ENCODE measurements at places on chromosomes 12 and 14.

GRCh38 chr12:100801320-100801719 lies 6.7 kb downstream of the ANO4 start:
- DNase-seq, result no peak

GRCh38 chr12:62843716-62844115 lies 91.2 kb downstream of the PPM1H start:
- DNase-seq, result no peak

DNA sequence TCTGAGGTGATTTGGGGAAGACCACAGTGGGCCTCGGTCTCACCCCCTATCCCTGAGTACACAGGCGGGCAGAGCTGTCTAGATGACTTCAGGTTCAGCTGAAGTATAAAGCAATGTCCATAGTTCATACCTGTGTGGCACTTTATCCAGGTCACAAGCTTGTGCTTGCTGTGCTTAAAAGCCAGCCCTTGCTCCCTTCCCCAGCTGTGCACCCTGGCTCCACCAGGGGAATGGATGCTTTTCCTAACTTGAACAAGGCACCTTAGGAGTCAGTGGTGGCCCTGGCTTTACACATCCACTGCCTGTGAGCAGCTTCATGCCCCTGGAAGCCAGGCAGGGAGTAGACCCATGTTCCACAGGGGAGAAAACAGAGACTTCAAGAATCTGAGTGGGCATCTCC lies 5.5 kb downstream of the CARMIL3 start:
- DNase-seq, result no peak

DNA sequence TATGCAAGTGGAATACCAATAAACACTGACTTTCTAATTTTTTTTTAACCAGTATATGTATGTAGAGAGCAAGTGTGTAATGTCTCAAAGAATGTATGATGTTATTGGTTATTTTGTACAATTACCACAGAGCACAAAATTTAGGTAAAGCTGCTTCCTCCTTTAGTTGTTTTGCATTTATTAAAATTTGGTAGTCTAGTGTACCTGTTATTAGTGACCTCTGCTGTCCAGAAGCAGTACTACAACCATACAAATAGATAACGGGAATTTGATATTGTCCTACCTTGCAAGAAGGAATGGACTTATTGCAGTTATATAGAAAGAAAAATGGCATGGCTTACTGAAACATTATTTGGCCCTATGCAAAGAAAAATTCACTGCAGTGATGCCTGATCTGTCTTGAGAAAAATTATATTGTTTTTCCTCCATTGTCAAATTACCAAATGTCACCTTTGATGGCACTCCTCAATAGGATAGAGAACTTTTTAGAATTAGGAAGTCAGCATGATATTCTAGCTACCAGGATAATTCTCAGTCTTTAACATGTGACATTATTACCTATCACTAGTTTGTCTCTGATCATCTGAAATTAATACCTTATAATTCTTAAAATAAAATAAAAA lies 153.9 kb upstream of the RMST start:
- peak; percentile 55 for DNase-seq

GRCh38 chr14:67396381-67396970 lies 15.5 kb downstream of the PLEK2 start:
- DNase-seq, result no peak

DNA sequence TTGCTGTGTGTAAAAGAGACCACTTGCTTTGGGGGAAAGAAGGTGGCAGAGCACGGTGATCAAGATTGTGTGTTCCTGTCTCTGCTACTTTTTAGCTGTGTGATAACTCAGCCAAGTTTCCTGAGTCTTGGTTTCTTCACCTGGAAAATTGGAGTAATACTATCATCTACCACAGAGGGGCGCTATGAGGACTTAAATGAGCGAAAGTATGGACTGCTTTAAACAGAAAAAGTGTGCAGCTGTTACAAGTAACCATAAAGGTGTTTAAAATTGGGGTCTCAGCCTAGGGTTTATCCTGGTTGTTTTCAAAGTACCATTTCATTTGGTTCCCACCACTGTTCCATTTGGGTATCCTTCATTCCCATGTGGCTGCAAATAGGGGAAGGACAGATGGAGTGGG lies 65.9 kb upstream of the WSCD2 start:
- peak; percentile 10 for DNase-seq

- no peak for DNase-seq
Observed at GRCh38 chr12:102797528-102797927, 119.5 kb downstream of the PAH start.

DNA sequence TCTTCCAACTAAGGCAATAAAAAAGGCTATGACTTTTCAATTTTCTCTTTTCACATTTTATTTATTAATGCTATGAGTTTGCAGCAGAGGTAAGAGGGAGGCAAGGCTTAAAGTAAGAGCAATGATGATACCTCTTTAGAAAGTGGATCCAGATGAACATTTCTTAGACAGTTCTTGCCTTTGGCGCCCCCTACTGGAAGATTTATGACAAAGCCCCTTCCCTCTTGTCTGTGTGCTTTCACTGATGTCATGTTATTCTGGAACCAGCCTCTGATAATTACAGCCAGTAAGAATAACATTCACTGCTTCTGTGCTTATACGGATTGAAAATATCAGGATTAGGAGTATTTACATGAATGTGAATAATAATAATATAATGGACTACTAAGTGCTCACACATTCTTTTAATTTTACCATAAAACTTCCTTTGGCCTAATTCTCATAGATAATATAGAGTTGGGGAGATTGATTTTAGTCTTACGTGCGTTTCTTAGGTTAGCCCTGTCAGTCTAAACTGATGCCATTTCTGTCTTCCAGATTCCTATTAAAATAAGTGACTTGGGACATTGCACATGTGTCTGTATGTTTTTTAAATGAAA lies 1929.9 kb upstream of the SEL1L start:
- DNase-seq, result peak; percentile 48

DNA sequence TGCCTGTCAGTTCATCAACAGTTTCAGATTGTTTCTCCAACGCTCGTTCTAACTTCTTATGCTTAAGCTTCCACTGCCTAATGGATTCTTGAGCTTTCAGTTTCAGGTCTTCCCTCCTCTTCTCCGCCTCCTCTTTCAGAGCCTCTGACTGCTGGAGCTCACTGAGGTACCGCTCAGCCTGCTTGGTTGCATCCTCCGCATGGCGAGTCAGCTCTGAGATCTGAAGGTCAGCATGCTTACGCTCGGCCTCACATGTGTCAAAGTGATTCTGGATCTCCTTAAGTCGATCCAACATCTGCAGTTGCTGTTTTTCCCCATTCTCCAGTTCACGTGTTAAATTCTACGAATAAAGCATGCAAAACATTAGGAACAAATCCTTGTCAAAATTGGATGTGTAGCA lies 148.8 kb downstream of the CEP128 start:
- DNase-seq, result no peak

- no peak for DNase-seq
Observed at GRCh38 chr14:70515811-70516210, 19.0 kb downstream of the ADAM20 start.

DNA sequence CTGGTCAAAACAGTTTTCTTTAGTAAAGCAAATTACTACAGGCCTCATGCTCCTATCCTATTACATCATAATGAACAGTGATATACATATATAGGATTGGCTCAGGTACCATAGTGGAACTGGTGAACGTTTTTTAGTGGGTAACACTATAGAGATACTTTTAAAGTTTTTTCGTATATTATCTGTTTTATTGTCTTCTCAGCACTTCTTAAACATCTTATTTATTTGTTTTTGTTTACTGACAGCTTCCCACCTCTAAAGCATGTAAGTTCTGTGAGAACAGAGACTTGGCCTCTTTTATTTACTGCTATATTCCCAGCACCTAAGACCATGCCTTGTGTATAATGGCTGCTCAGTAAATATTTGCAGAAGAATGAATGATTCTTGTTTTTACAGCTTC lies 81.1 kb upstream of the PSMA6 start:
- no peak for DNase-seq

GRCh38 chr14:94022532-94023411 lies 3.4 kb upstream of the OTUB2 start:
- peak; percentile 47 for DNase-seq

DNA sequence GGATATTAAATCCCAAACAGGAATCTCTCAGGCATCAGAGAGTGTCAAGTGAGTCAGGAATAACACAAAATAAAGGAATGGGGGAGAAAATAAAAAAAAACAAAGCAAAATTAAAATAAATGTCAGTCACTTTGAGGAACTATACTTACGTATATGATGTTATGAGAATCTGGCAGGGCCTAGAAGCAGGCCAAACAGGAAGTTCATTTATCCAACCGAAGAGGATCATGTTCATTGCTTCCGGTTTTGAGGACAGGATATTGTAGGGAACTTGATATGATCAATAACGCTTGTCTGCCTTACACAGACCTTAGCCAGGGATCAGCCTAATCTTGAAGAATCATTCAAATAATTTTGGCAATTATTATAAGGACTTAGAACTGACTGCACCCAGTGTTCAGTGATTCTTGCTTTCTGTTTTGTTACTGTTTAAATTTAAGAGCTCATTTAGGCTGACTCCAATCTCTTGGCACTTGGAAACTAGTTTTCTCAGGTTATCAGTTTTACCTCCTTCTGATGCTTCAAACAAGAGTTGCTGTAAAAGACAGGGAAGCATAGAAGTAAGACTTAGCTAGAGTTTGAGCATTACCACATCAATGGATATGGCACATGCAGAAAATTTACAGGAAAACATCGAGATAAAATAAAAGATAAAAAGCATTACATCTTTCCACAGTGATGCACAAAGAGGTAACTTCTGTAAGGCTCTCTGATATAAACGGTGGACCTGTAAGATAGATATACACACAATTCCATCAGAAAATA lies 53.4 kb downstream of the ZFC3H1 start:
- DNase-seq, result peak; percentile 32

DNA sequence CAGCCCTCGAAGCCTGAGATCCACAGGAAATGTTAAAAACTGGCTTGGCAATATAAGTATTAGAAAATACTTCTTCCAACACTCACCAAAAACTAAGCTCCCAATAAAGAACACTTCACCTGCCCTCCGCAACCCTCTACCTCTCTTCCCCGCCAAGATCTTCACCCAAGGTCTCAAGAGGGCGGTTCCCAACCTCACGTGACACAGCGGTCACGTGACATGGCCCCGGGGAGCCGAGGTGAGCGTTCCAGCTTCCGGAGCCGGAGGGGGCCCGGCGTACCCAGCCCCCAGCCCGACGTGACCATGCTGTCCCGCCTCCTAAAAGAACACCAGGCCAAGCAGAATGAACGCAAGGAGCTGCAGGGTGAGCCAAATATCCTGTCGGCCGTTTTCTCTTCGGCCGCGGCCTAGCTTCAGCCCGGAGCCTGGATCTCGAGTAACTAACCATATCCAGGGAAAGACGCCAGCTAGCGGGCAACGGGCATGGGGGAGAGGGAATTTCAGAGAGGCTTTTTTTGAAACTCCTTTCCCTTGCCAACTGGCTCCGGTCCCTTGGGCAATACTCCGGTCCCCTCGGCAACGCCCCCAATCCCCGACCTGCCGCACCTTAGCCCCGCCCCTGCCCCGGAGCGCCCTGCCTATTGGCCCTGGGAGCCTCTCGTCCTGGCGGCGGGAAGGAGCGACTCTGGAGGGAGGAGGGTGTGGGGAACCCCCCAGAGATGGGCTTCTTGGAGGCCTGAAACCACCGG lies at the start of gene BLOC1S1:
Gene BLOC1S1 (plus strand): TSS at position 214 of the 749 bp plus-strand sequence. CDS start 6 bp downstream, at position 220.
- peak; percentile 81 for DNase-seq

GRCh38 chr14:54489318-54489683 lies 521 bp upstream of the GMFB start:
- DNase-seq, result no peak

- no peak for DNase-seq
Observed at GRCh38 chr12:115755725-115756085, 521.8 kb downstream of the MED13L start.

GRCh38 chr12:85253853-85254252 lies 26.2 kb upstream of the ALX1 start:
- DNase-seq, result no peak

- no peak for DNase-seq
Observed at GRCh38 chr14:76775695-76776427, 14.6 kb downstream of the VASH1 start.

DNA sequence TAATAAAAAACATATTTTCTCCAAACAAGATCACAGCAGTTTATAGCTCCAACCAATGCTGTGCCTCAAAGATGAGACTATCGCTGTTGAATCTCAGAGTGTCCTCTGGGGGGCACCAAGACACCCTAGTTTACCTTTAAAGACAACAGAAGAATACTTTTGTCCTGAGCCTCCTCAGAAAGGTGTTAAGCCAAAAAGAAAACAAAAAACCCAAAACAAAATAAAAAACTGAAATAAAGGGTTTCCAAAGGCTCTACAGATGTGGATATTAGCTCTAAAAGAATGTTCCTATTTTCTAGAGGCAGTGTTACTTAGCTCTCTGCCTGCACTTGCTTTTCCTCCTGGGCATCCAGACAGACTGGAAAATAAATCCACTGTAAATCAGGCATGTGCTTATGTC lies 86.9 kb upstream of the TTC7B start:
- DNase-seq, result peak; percentile 68

- peak; percentile 83 for DNase-seq
Observed at GRCh38 chr12:45989721-45990467, 480 bp downstream of the SCAF11 start.

GRCh38 chr12:62792236-62792870 lies 142.6 kb downstream of the PPM1H start:
- no peak for DNase-seq

- no peak for DNase-seq
Observed at GRCh38 chr12:3131129-3131528, 54.0 kb downstream of the TSPAN9 start.

GRCh38 chr12:1881301-1881700 lies 37.2 kb downstream of the CACNA2D4 start:
- no peak for DNase-seq

- DNase-seq, result no peak
Observed at GRCh38 chr14:104082807-104083206, 2.7 kb upstream of the ASPG start.

DNA sequence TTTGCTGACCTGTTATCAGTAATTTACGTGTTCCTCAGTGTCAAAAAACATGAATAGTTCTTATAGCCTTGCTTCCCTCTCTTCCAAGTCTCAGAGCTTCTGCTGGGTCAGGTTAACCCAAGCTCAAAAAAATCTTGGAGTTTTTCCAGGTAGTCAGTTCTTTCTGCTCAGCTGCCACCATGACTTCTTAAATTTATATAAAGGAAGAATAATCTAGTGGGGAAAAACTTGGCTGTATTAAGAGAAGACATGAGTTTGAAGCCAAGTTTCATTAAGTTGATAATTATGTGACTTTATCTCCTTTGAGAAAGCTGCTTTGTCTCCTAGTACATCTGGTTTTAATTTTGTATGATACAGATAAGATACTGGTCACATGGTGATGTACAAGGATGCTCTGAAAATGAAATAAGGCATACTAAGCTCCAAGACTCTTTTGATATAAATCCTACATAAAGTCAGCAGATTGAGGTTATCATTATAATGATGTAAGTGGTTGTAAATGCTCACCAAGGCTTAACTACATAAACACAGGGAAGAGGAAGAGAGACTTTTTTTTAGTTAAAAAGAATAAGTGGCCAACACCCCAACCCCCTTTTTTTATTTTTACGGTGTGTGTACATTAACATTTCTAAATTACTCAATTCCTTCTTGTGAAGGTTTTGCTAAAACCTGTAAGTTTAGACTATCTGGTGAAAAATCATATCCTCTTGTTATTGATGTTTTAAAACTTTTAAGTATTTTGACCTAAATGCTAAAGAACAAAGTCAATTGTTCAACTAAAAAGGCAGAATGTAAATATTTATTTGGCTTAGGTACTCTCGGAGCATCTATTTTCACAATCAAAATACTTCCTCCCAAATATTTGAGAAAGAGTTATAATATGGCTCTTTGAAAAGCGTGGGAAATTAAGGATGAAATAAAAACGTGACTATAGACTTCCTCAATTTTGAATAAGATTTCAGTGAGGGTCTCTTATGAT lies 84.1 kb upstream of the SLC38A2 start:
- no peak for DNase-seq

GRCh38 chr12:48351022-48351708 lies 446 bp upstream of the ZNF641 start:
- peak; percentile 66 for DNase-seq

Measured in inflammatory macrophage treated with lipopolysaccharide for 4 hours (primary cell).